EH (cell line): ENCODE measurements at places on chromosomes 11 and 22.

GRCh38 chr11:32229576-32230240, 138.8 kb downstream of the RCN1 start:
- DNase-seq: no peak

DNA sequence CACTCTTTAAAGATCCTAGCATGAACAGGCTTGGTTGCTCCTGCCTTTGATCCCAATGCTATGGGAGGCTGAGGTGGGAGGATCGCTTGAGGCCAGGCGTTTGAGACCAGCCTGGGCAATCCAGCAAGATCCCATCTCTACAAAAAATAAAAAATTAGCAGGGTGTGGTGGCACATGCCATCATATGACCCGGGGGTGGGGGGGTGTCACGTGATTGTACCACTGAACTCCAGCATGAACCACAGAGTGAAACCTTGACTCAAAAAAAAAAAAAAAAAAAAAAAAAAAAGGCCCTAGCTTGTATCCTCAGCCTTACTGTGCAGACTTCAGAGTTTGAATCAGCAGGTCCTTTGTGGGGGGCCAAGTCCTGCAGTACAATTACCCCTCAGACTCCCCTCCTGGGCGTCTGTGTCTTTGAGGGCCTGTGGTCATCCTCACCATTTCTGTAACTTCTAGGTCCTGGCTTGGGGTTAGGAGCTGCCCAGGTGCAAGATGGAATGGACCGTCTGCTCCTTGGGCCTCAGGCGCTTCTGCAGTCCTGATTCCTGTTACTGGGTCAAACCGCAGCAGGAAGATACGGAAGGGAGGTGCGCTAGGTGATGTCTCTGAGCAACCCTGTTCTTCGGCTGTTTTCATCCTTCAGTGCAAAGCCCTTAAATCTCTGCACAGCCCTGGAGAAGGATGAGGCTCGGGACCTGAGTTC, 208.1 kb downstream of the CTTN start:
- DNase-seq: no peak

DNA sequence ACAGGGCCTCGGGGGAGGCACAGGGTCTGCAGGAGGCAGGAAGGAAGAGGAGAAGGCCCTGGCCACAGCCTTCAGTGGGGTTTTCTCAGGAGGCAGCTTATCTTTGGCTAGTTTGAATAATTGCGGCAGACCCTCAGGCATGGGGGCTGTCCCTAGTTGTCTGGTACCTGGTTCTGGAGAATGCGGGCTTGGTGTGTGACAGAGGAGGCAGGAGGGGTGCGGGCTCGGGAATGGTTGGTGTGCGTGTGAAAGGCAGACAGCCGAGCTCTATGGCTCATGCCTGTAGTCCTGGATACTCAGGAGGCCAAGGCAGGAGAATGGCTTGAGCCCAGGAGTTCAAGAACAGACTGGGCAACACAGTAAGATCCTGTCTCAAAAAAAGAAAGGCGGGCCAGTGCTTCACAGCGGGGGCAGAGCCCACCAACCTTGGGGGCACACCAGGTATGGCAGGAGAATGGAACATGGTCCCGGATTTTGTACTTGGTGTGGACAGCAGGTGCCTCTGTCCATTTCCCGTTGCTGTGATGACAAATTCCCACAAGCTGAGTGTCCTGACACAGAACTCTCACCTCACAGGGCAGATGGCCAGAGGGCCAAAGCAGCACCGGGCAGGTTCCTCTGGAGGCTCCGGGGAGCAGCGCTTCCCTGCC, 640.6 kb downstream of the TBC1D22A start:
- no peak for DNase-seq

DNA sequence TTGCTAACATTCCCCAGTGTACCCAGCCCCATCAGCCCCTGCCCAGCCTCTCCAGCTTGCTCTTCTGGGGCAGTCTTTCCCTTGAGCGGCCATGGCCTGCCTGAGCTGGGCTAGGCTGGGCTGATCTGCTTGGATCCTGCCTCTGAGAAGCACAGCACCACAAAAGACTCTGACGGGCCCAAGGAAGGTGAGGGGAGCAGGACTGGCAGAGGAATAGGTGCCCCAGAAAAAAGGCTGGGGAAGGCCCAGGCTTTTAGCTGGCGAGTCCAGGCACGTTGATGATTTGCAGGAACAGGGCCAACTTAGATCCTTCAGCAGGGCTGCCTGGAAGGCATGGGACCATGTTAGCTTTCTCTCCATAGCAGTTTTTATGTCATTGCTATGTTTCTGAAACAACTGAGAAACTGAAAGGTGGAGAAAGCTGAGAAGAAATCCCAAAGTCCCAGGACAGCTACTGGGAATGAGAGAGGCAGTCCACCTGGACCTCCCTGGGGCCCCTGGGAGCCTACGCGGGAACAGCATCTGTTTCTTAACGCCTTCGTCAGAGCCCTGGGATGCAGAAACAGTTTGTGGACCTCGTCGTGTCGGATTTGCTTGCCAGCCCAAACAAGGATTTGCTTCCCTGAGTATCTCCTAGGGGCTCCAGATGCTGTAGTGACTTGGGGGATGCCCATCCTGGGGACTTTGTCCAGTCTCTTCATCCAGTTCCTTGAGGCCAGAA, 24.4 kb upstream of the FXYD6 start:
- no peak for DNase-seq

DNA sequence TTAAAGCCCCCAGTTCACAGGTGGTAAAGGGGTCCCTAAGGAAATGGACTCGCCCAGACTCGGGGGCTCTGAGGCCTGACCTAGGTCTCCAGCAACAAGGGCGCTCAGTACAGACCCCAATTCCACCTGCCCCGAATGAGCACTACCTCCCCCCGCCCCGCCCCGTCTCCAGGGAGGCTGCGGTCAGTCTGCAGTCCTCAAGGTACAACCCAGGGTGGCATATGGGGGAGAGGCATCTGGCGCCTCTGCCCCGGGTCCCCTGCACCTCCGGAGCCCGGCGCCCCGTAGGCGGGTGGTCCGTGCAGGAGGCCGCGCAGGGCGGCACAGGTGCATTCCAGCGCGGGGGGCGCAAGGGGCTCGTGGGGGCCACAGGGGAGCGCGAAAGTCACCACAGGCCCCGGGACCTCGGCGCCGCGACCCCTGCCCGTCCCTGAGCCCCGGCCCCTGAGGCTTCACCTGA, 361 bp downstream of the CTSD start:
- DNase-seq: no peak

- DNase-seq: no peak
Measured at GRCh38 chr22:40263191-40263590, 83.1 kb upstream of the ADSL start.

- peak; percentile 49 for DNase-seq
Measured at GRCh38 chr22:31944700-31945442, 536 bp downstream of the YWHAH start.

- DNase-seq: no peak
Measured at GRCh38 chr22:43320943-43321900, 21.9 kb downstream of the SCUBE1 start.

DNA sequence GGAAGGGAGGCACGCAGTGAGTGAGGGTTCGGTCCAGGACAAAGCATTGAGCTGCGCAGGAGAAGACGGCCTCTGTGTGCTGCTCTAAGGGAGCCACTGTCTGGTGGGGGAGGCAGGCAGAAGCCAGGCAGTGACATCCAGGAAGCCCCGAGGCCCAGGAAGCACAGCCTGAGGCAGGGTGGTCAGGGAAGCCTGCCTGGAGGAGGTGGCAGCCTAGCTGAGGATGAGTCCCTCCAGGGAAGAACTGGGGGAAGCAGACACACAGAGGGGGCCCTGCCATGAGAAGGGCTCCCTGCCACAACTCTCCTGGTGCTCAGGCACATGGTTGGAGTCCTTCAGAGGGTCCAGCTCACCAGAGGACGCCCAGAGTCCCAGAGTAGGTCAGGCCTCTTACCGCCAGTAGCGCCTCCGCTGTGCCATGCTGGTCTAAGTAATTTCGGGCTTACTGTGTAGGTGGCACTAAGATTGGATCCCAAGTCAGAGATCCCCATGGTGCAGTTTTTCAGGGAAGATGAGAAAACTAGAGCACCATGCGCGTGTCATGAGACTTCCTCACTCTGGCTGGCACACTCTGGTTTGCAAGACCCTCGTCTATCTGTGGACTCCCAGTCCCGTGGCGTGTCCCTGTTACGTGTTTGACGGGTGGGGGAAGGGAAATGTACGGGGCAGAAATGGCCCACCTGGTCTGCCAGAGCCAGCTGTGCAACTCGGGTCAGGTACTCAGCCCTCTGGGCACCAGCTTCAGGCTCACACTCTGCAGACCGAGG, 887.2 kb downstream of the BRD1 start:
- DNase-seq: no peak

DNA sequence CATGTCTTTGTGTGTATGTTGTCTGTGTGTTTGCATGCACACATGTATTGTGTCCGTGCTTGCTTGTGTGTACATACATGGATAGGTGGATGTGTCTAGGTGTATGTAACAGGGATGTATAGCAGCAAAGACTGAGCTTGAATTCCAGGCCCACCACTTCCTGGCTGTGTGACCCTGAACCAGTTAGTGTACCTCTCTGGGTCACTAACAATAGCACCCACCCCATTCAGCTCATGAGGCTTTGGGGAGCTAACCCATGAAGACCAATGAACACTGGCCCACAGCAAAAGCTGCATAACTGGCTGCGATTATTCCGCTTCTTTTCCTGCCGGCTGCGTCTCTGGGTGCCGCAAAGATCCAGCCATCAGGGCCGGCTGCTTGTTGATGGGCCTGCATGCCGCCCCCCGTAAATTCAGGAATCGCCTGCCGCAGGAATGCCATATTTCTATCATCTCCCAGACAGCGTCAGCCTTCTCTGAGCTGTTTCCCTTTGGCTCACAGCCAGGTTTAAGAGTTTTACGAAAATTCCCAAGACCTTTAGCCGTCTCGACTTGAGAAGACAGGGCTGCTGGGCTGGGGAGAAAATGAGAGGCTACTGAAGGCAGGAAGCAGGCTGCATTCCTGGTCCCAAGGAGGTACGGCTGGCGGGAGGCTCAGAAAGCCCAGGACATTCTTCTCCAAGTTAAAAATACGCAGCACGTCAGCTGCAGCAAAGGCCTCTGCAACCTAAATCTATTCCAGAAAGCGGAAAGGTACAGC, 224.6 kb downstream of the MN1 start:
- peak; percentile 78 for DNase-seq

DNA sequence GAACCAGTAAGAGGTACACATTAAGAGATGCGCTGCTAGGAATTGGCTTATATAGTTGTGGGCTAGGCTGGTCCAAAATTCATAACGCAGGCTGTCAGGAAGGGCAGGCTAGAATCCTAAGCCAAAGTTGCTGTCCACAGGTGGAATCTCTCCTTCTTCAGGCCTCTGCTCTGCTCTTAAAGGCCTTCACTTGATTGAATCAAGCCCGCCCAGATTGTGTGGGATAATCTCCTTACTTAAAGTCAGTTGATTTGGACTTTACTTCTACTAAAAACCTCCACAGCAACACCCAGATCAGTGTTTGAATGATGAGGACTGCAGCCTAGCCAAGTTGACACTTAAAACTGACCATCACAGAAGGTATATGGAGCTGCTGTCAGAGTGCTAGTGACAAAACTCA, 68.8 kb downstream of the LRRC32 start:
- no peak for DNase-seq
